Panc1 (cell line): ENCODE measurements at places on chromosomes 16 and 17.

DNA sequence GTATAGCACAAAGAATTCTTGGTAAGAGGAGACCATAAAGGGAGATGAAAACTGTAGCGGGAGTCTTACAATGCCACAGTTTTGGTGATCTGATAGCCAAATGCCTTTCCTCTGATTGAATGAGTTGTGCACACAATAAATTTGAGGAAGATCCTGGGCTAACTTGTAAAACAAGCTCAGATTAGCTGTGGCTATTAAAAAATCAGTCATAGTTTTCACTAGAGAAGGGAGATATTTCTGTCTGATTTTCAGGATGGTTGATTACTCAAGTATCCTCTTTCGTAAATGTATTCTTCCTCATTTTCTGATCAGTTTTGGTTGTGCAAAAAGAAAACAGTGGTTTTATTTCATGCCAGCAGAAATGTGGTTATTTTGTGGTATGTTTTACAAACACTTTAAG is 9.1 kb upstream of the METTL9 start:
- no peak for DNase-seq

- DNase-seq = no peak
These were observed 37.8 kb downstream of the PAFAH1B1 start for GRCh38 chr17:2631211-2631610.

GRCh38 chr16:56448005-56448404 is 3.1 kb downstream of the NUDT21 start:
- no peak for DNase-seq

DNA sequence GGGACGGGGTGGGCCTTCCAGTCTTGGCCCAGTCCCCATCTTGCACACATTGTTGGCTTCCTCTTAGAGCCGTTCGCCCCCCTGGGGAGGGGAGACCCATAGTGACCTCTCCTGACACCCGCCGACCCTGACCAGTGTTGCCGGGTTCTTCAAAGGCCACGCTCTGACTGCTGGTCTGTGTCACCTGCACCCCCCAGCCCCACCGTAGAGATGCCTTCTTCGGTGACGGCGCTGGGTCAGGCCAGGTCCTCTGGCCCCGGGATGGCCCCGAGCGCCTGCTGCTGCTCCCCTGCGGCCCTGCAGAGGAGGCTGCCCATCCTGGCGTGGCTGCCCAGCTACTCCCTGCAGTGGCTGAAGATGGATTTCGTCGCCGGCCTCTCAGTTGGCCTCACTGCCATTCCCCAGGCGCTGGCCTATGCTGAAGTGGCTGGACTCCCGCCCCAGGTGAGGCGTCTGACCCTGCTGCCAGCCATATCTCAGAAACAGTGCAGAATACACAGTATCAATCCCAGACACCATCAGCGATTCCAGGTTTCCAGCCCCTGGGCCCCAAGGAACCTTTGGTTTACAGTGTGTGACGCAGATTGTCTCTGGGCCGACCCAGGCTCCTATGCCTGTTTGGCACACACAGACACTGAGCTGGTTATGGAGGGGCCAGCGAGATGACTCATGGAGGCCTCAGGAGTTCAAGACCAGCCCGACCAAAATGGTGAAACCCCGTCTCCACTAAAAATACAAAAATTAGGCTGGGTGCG is 1.3 kb downstream of the SLC26A11 start:
- DNase-seq = no peak
